ENCODE measurements at places on chromosomes 5 and 9.

DNA sequence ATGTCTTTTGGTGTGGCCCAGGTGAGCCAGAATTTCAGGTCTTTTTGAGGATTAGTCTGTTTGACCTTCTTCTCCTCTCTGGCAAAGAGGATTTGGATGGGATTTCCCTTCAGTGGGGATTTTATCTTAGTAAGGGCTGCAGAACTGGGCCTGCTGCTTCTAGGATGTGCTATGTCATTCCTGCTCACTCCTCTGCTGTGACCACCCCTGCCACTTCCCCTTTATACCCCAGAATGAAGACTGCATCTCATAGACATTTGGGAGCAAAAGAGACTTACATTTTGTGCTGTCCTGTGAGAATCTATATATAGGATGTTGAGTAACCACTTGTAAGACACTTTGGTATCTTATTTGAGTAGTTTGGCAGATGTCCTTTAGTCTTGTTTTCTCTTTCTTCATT lies 76.2 kb downstream of the ARHGAP26 start:
- DNase-seq: no peak

- DNase-seq: no peak
Measured at GRCh38 chr9:104863180-104863883, 64.6 kb downstream of the ABCA1 start.

DNA sequence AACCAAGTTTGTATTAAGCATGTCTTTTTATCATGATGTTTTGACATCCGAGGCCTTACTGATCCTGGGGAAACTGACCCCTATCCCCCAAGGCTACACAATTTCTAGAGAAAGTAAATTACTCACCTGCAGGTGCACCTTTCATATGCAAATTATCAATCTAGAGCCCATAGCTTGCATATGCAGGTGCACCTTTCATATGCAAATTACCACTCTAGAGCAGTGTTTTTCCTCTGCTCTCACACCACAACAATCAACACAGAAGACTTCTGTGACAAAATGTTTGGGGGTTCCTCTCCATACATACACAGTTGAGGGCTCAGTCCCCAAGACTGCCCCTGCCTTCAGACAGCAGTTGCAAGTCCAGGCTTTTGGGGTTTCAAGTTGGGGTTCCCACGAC lies 203.7 kb upstream of the RORB start:
- DNase-seq: no peak

- DNase-seq: no peak
Measured at GRCh38 chr5:92237896-92238295, 854.8 kb upstream of the ARRDC3 start.

DNA sequence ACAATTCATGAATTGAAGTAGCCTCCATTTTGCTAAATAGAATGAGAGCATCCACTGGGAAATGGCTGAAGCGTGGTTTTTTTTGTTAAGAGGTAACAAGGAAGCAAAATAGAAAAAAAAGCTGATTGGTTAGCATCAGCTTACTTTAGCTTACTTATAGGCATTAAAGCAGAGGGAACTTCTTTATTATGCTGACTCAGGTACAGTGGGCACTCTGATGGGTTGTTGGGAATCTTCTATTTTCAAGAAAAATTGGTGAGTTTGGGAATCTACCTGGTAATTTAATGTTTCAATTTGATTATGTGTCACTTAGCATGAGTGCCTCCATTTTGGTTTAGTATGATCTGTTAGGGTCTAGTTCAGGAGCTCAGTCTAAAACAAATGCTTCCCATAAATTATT lies 289.6 kb downstream of the ANXA1 start:
- no peak for DNase-seq

GRCh38 chr5:18097817-18098216 lies 463.6 kb downstream of the TAF11L14 start:
- no peak for DNase-seq

- DNase-seq: no peak
Measured at GRCh38 chr9:96177005-96177718, 124.8 kb downstream of the HSD17B3 start.

- DNase-seq: no peak
Measured at GRCh38 chr9:121718084-121718483, 66.7 kb downstream of the DAB2IP start.

DNA sequence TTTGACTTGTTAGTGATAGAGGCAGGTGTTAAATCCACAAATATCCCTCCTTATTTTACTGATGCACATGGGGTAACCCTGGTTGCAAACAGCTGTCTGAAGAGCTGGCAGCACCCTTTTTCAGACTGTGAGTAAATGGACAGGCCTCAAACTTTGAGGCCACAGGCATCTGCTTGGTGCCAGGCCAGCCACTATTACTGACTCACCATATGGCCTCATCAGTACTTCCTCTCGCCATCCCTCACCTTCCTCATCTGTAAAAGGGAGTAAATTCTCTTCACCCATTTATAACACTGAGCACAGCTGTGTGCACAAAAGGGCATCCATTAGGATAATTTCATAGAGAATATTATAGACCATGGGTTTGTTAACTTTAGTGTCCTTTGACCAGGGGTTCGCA lies 11.9 kb upstream of the TNIP1 start:
- DNase-seq: no peak

GRCh38 chr5:150108711-150109514 lies 22.6 kb upstream of the CSF1R start:
- DNase-seq: no peak

DNA sequence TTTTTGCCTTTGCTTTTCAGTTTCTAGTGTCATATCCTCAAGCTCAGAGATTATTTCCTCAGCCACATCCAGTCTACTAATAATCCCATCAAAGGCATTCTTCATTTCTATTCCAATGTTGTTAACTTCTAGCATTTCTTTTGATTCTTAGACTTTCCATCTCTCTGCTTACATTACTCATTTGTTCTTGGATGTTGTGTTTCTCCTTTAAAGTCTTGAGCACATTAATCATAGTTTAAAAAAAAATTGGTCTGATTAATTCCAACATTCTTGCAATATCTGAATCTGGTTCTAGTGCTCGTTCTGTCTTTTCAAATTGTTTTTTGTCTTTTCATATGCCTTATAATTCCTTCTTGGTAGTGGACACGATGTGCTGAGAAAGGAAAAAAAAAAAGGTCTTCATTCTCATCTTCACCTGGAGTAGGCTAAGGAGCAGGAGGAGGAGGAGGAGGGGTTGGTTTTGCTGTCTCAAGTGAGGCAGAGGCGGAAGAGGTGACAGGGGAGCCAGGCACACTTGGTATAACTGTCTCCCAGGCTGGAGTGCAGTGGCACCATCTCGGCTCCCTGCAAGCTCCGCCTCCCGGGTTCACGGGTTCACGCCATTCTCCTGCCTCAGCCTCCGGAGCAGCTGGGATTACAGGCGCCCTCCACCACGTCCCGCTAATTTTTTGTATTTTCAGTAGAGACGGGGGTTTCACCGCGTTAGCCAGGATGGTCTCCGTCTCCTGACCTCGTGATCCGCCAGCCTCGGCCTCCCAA lies 16.3 kb downstream of the PRXL2C start:
- no peak for DNase-seq

DNA sequence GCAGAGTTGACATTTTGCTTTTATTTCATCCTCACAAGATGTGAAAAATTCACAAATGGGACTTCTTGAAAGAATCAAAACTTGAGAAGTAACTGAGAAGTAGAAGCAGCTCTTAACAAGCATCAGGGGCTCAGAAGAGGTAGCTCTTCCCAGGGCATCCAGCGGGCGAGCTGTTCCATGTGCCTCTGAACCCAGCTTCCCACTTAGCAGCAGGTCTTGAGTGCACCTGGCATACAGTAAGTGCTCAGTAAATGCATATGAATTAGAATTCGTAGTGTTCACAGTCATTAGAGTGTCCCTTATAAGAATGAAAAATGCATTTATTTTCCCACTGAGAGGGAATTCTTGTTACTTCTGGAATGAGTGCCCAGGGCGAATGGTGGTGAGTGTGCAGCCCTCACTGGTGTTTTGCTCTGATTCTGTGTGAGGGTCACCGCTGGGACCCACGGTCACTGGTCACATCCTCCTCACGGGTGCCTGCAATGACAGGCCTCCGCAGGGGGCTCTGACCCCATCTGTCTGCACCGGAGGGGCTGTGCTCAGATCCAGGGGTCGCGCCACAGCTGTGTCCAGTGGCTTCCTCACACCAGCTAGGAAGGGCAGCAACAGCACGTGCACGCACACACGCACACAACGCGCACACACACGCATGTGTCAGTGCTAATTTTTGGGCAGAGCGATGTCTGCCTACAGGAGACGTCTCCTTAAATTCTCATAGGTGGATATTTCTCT lies 26.9 kb downstream of the EXOC3 start:
- DNase-seq: no peak

- no peak for DNase-seq
Measured at GRCh38 chr9:135504262-135505243, 4.1 kb downstream of the MRPS2 start.

DNA sequence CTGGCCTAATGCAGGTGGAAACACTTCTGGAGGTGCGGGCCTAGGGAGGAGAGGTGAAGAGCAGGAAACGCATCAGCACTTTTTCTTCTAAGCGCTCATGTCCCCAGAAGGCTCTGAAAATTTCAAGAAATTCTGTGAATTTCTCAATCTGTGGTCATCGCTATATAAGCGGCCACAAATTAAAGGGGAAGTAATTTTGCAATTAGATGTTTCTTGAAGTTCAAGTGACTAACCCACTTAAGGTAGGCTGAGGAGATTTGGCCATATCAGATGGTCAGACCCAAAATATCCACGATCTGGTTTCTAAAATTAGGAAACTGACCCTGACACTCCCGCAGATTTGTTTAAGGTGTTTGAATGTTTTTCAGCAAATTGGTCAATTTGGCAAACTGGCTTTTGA lies 16.6 kb upstream of the HMGCR start:
- DNase-seq: no peak

GRCh38 chr9:91207729-91208418 lies 153.8 kb downstream of the AUH start:
- no peak for DNase-seq

DNA sequence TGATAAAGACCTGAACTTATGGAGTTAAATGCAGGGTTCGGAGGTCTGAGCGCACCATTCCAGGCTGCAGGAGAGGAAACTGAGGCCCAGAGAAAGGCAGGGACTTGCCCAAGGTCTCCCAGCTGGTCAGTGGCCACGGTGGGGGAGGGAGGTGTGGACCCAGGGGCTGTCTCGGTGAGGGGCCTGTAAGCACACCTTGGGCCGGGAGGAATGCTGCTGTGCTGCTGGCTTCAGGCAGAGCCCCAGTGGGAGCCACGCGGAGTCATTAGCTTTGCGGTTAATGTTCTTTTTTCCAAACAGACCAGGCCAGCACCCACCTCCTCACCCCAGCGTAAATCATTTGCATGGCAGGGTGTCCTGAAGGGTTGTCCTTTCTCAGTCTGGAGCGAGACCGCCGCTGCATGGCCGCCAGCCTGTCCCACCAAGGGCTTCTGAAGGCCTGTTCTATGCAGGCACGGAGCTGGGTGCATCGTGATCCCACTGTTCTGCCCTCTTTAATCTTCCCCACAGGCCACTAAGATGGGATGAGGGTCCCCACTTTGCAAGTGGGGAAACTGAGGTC lies 35.9 kb downstream of the NEURL1B start:
- DNase-seq: no peak

- no peak for DNase-seq
Measured at GRCh38 chr5:62348723-62349481, 42.9 kb downstream of the KIF2A start.

DNA sequence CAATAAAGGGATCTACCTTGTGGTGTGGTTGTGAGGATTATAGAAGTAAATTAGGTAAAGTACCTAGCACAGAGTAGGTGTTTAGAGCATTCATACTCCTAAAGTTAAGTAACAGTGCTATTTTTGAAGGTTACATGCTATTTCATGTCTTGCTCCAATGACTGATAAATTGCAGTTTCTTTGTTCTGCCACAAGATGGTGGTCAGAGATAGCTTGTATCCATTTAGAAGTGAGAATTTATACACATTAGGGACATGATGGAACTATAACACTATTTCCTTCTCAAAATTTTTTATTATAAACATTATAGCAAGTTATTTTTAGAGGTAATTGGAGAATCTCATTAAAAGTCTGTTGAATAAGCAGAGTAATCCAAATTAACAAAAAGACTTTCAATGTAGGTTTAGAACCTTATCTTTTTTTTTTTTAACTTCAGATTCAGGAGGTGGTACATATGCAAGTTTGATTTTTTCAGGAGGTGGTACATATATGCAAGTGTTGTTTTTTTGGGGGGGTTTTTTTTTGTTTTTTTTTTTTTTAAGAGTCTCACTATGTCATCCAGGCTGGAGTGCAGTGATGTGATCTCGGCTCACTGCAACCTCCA lies 17.1 kb downstream of the MTREX start:
- DNase-seq: no peak

- no peak for DNase-seq
Measured at GRCh38 chr9:3191715-3192114, 334.1 kb downstream of the RFX3 start.

- DNase-seq: no peak
Measured at GRCh38 chr9:111050819-111051218, 12.5 kb upstream of the LPAR1 start.

- no peak for DNase-seq
Measured at GRCh38 chr5:167730656-167731055, 560.8 kb upstream of the WWC1 start.

DNA sequence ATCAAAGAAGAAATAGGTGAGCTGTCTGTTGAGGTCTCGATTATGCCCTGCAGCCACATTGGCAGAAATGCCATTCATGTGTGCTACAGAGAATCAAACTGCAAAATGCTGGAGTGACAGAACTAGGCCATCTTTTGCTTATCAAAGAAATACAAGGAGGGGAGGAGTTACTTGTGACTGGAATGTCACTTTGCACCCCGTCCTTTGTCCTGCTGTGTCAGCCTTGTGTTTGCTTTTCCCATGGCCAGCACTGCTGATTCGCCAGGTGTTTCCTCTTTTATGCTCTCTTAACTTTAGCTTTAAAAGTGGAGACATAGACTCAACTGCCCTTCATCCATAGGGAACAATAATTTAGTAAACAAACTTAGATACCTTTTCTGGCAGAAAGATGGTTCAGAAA lies 54.3 kb downstream of the SLC46A2 start:
- DNase-seq: no peak
